CD4-positive, CD25-positive, alpha-beta regulatory T cell (primary cell): ENCODE measurements at places on chromosomes 13 and 19.
A peak's percentile ranks its signal among the peaks of the same experiment; 100 is the strongest.

GRCh38 chr19:43625918-43626579 is 6.6 kb upstream of the ZNF428 start:
- no peak for DNase-seq

- no peak for DNase-seq
These were observed 571 bp upstream of the DHRS12 start for GRCh38 chr13:51804295-51805172.

- DNase-seq, result no peak
These were observed at the start of gene SPACA7 for GRCh38 chr13:112376050-112376681. TSS of gene SPACA7 (plus strand) at chr13:112376355. CDS start at chr13:112376386, 31 bp downstream.

- no peak for DNase-seq
These were observed 421.0 kb upstream of the MIR17HG start for GRCh38 chr13:90926459-90926858.

- no peak for DNase-seq
These were observed 1091.8 kb downstream of the PCDH9 start for GRCh38 chr13:66138172-66138811.

GRCh38 chr19:43880483-43880882 is 53.4 kb downstream of the ZNF283 start:
- DNase-seq, result no peak

GRCh38 chr13:43877326-43877725 is 2.2 kb downstream of the CCDC122 start:
- DNase-seq, result no peak

DNA sequence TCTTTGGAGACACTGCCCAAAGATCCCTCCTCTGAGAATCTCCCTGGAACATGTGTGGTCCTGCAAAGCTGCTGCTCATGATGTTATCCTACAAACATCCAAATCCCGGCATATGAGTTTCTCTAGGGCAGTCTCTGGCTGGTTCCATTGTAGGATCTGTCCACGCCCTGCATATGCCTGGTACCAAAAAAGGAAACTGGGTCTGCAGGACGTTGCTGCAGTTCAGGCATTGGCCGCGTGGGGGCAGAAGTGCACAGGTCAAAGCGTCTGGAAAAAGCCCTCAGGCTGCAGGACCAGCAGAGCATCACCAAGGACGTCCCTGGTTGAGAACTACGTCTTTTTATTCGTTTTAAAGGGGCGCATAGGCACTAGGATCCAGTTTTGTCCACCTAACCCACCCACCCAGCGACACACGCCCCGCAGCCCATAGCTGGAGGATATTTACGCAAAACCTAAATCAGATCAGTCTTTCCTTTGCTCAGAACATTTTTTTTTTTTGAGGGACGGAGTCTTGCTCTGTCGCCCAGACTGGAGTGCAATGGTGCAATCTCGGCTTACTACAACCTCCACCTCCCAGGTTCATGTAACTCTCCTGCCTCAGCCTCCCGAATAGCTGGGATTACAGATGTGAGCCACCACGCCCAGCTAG is 12.9 kb upstream of the ZNF564 start:
- peak; percentile 86 for DNase-seq

DNA sequence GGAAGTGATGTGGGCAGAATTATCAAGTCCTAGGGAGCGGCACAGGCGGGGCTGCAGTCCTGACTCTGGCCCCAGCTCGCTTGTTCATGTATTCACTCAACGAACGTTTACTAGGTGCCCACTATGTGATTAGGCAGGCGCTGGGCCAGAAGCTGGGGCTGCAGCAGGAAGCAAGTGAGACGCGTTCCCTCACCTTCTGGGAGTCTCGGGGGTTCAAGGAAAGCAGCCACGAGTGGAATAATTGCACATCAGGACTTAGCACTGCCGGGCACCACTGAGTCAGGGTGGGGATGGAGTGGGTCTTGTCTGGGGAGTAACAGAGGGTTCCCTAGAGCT is 2.5 kb upstream of the LMTK3 start:
- no peak for DNase-seq

- no peak for DNase-seq
These were observed 31.7 kb upstream of the FXYD3 start for GRCh38 chr19:35083691-35084508.

DNA sequence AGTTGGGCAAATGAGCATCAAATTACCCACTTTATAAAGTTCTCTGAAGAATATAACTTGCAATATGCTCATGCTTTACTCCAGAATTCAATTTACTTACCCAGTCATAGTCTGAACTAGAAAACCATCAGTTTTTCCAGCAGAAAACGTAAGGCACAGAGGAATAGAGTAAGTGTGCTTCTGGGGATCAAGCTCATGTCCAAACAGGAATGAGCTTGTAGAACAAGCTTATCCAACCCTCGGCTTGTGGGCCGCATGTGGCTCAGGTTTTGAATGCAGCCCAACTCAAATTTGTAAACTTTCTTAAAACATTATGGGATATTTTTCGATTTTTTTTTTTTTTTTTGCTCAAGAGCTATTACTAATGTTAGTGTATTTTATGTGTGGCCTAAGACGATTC is 308.5 kb upstream of the KLF12 start:
- DNase-seq, result no peak

GRCh38 chr19:23116802-23117571 is at the start of gene ZNF730:
TSS of gene ZNF730 (plus strand) at chr19:23117025. CDS start at chr19:23117174, 149 bp downstream.
- DNase-seq, result no peak

DNA sequence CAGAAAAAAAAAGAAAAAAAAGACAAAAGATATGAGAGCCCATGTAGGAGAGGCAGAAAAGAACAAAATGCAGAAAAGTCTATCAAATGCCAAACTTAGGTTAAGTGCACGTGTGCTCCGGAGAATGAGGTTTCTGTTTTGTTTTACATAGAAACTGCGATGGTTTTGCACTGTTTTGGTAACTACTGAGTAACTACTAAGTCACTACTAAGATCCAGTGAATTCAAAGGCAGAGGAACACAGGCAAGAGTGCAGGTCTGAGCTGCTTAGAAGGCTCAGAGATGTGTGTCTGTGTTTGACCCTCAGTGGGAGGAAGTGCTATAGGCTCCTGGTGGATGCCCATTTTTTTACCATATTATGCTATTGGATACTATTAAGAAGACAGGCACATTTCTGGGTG is 299.3 kb downstream of the NDFIP2 start:
- DNase-seq, result no peak

DNA sequence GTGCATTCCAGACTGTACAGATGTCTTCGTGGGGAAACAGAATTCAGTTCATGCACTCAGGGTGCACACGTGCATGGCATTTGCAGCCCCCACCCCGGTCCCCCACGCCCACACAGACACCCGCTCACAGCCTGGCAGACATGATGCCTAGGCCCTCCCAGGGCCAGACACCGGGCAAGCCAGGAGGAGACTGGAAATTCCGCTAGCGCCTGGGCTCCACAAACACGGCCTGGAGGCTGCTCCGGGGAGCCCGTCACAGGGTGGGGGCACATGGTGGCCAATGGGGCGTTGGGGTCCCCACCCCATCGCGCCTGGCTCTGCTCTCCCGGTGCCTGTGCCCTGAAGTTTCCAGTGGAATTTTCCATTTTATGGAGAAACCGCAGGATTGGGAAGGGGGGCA is 3.6 kb downstream of the CILP2 start:
- DNase-seq, result no peak

GRCh38 chr19:12899891-12900518 is 9.0 kb downstream of the GCDH start:
- DNase-seq, result no peak

DNA sequence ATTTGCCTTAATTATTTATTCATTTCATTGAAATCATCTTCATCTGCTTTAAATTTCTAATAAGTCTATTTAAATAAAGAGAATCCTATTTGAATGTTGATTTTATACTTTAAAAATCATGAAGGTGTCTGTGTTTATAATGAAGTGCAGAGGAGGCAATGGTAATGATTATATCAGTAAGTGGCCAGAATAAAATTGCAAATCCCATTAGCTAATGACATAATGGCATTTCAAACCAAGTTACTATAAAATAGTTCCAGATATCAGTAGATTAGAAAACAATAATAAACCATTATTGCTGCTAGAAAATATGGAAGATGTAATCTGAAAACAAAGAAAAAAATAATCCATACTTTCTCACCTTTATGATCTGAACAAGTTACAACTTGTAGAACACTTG is 647.8 kb upstream of the KLHL1 start:
- no peak for DNase-seq

GRCh38 chr19:19433666-19434213 is 28.3 kb downstream of the GATAD2A start:
- DNase-seq, result no peak

DNA sequence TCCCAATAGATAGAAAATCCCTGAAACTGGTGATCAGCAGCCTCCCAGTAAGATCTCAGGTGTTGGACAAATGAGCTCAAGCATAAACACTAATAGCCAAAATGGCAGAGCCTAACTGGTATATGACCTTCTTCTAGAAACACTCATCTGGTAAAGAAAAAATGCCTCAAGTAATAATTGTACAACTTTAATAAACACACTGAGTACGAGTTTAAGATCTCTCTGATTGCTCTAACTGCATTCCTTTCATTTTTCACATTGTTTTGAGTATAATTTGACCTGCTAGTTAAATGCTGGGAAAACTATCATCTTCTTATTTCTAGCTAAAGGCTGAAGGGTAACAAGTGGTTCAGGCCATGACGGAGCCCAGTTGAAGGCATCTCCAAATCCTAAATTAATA is 2009.5 kb upstream of the PCDH20 start:
- no peak for DNase-seq

DNA sequence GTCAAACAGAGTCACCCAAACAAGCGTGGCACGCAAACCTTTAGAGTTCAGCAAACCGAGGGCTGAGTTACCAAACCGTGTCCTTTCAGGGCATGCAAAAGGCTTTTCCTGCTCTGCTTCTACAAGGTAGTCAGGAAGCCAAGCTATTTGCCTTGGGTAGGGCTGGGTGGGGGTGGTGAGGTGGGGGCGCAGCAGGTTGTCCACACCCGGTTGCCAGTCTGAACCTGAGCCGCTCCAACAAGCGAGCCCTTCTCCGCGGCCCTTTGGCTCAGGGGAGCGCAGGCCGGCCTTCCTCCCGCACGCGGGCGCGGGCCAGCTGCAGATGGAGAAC is 347 bp upstream of the CLDN10 start:
- no peak for DNase-seq

DNA sequence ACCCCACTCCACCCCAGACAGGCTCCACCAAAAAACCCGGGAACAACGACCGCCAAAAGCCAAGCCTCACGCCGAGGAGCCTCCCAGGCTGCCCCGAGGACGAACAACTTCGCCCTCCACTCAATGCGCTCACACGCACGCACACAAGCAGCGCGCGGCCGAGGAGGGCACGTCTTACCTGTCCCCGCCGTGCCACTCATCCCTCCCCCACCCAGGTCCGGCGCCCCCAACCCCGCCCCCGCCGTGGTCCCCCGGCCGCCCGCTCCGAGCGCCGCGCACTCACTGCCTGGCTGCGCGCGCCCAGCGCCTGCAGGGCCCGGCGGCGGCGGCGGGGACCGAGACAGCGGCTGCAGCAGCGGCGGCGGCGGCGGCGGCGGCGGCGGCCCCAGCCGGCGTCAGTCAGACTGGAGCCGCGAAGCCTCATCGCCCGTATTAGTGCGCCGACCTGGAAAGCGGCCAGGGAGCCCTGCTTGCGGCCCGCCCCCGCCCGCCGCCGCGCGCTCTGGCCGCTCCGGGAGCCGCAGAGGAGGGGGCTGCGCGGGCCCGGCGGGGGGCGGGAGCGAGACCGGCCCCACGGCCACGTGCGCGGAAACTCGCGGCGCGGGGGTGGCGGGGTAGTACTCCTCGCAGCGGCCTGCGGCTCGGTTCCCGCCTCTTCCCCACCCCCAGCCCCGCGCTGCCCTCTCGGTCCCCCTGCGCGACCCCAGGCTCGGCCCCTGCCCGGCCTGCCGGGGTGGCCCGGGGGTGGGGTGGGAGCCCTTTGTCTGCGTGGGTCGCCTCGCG is at the start of gene SMAD9:
TSS of gene SMAD9 (minus strand) at position 406 of the 783 bp plus-strand sequence. CDS start 40,549 bp downstream, outside the sequence.
- peak; percentile 3 for DNase-seq

GRCh38 chr19:8655340-8655709 is 24.9 kb downstream of the NFILZ start:
- no peak for DNase-seq

DNA sequence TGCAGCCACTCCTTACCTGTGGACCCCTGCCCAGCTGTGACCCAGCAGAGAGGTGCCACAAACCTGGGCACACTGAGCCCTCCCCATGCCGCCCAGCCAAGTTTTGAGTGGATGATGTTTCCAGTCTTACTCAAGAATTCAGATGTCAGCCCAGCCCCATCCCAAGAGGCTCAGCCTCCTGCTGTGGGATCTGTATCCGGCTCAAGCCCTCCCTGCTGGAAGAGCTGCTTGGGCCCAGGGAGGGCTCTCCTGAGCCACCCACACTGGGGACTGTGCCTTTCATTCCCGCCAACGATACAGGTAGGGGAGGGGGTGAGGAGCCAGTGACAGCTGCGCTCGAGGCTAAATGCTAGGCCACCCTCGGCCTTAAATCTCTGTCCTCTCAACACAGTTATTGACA is 5.9 kb upstream of the SLC7A9 start:
- DNase-seq, result no peak

DNA sequence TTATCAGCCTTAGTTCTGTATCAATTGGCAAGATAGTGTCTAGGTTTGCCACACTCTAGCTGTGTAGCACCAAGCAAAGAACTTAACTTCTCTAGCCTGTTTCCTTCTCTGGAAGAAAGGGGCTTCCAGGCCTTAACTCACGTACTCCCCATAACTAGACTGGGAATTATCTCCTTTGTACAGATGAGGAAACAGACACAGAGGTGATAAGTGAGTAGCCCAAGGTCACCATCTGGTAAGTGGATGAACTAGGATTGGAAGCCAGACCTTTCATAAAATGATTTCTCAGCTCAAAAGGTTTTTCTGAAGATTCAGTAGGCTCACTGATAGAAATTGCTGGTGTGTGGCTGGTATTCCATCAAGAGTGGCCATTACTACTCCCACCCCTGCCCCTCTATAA is 3.1 kb downstream of the ZNF428 start:
- DNase-seq, result no peak

DNA sequence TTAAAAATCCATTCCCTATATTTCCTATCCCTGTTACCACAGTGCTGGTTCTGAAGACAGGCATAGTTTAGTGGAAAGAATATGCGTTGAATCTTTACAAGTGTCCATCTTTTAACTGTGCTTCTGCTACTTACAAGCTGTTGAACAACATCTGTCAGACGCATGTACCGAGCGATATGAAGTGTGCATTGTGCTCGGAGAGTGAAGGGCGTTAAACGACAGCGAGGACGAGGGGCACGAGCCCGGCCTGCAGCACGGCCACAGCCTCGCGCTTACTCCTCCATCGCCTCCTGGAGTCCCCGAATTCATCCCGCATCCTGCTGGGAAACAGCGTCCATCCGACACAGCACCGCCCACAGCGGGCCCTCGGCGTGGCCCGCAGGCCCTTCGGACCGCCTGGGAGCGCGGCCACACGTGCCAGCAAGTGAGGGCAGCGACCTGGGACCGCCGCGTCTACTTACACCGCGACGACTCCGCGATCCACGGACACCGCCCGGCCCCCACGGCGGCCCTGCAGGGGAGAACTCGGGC is 514 bp downstream of the PCID2 start:
- DNase-seq, result no peak

GRCh38 chr13:37406031-37406430 is 192.5 kb downstream of the POSTN start:
- no peak for DNase-seq

DNA sequence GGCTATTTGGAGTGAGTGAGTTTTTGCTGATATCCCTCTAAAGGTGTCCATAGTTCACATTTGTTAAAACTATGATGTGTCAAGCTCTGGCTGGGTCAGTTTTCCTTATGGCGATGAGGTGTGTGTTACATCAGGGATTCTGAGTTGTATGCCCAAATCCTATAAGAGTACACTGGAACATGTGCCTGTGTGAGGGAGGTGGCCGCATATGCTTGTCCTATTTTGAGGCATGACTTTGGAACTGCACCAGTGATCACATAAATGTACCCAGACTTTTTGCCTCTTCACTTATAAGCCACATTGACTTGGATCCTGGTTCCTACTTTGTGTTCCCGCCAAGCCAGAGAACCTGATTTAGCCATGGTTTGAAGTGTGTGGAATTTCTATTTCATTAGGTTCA is 140.3 kb upstream of the RXFP2 start:
- no peak for DNase-seq
